ENCODE measurements at places on chromosomes 2 and 18. TPM values are rescaled to one million over a fixed set of nuclear protein-coding genes. Genes with fewer than 3 reads are reported as not detected.

SLC5A7 gene
- total RNA-seq, result not detected

PLA2R1 gene
- 14.1 TPM for total RNA-seq

GTF2A1L gene
- 0.87 TPM for total RNA-seq

B3GNT7 gene
- 0.33 TPM for total RNA-seq

VWA3B gene
- not detected for total RNA-seq
